ENCODE measurements at places on chromosomes 6 and 20.

DNA sequence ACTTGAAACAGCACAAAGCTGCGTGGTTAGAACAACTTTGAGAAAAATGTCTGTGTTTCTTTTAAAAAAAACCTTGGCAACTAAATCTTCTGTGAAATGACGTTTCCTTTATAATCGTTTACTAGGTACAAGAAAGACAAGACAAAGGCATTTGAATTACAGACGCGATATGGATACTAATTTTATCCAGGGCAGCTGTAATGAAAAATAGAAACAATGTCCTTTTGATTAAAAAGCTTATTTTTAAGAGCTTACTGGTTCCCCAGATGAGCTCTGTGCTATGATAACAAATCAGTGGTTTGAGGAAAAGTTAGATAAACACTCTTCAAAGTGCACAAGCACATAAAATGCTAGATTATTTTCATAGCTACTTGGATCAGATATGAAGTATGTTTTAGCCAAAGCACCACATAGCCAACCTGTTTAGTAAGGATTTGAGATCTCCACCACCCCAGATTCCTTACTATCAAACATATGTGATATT lies 1.6 kb upstream of the SYNCRIP start:
- no peak for DNase-seq

DNA sequence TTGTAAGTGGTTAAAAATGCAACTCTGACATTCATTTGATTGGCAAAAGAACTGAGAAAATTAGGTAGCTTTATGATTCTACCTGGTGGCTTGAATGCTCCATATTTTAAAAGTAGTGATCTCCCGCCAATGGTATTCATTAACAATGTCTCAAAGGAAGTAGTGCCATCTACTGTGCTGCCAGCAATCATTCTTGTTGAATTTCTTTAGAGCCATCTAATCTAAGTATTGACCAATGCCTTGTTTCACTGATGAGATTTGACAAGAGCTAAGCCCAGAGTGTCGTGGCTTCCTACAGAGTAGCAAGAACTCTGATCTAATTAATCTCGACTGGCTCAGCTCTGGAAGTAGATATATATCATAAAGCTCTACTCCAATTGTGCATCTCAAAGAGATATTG lies 696.7 kb downstream of the C6orf118 start:
- DNase-seq = no peak

DNA sequence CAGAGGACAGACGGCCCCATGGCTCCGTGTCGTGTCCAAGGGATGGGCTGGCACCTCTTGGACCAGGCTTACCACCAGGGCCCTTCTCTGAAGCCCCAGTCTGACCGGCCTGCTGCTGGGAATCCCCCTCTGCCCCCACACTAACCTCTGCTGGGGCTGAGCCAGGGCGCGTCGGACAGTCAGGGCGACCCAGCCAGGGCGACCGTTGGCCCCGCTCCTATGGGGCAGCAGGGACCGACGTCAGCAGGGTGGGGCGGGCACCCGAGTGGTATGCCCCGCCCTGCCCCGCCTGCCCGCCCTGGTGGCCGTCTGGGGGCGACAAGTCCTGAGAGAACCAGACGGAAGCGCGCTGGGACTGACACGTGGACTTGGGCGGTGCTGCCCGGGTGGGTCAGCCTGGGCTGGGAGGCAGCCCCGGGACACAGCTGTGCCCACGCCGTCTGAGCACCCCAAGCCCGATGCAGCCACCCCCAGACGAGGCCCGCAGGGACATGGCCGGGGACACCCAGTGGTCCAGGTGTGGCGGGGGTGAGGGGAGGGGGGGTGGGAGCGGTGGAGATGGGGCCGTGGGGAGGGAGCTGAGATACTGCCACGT lies at the start of gene SLC17A9:
SLC17A9 (plus strand) TSS at position 337 of the 595 bp plus-strand sequence; CDS start at position 459, 122 bp downstream.
- DNase-seq = peak; percentile 87

DNA sequence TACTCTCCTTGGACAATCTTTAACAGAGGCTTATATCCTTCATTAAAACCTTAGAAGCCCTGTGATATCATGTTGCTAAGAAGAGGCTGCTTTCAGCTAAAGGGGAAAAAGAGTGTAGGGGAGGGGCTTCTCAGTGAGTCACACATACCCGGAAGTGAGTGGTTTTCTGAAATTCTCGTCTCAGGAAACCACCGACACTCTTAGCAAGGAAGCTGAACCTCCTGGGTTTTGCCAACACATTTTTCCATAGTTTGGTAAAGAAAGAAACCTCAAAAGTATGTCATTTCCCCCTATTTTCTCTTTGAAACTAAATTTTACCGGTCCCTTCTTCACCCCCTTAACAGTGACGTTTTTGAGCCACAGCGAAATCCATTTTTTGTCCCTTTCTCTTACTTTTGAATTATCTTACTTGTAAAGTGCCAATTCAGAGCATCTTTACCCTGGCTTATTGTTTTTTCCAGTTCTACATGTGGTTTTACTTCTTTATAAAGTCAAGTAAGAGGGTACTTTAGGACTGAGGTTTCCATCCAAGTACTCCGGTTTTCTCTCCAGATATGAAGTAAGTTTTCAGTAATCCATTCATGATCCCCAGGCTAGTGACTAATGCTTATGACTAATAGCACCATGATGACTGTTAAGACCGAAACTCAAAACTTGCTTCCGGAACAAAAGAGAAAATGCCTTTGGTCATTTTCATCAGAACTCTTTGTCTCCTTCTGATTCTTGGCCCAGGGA lies 219.3 kb downstream of the ARHGAP18 start:
- DNase-seq = no peak

DNA sequence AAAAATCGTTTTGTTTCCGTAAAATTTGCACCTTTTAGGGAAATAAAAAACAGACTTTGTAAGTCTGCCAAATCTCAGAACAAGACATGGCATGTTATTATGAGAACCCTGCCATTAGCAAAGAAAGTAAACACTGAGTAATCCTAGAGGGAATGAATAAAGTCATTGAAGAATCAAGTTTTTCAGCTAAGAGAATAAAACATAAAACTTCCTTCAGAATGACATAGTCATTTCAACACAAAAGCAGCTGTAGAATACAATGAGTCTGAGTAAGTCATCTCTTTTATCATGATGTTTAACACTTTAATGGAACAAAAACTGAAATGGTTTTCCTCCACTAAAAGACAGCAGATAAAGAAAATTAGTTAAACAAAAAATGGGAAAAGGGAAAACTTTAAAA lies 10.3 kb upstream of the DST start:
- DNase-seq = no peak

- no peak for DNase-seq
Measured at GRCh38 chr20:20017844-20018185, 653 bp downstream of the NAA20 start.

DNA sequence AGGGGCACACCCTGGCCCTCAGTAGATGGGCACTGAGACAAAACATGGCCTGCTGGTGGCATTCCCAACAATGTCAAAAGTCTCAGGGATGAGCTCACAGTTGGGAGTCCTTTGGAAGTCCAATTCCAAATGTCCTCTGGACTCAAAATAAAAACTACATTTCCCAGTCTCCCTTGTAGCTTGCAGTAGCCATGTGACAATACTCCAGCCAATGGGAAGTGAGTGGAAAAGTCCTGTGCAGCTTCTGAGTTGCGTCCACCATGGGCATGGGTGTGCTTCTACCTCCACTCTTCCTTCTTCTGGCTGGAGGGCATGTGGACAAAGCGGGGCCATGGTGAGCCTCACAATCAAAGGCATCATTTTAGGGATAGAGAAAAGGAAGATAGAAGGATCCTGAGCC lies 5.8 kb upstream of the ADAM33 start:
- no peak for DNase-seq

DNA sequence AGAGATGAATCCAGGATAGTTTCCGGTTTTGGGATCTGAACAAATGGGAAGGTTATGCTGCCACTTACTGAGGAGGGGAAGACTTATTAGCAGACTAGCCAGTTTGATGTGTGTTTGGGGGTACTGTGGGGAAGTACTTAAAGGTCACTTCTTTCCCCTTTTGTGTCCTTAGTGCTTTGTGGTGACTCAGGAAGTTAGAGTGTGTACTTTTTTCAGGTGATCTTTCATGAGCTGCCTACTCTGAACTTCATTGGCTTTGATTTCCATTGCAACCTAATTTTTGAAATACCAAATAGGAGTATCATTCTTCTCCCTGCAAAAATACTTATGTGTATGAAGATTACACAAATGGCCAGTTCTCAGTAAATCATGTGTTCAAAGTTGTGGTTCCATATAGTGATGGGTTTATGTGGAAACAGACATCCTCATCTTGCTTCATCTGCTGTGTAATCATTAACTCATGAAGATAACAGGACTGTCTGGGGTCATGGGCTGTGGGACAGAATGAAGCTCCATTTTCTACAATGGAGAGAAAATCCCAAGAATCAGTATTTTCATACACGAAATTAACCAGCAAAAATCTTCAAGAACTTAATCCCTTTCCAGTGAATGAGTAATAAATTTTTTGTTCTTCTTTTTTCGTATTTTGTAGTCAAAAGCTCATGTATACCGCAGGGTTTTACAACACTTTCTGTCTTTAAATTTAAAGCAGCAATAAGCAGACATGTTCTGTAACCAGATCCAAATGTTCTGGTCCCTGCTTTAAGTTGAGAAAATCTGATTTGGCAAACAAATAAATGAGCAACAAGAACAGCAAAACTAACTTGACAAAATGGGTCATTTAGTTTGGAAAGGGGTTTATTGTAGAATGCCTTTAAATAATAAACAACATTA lies 272.2 kb upstream of the FLRT3 start:
- DNase-seq = no peak

DNA sequence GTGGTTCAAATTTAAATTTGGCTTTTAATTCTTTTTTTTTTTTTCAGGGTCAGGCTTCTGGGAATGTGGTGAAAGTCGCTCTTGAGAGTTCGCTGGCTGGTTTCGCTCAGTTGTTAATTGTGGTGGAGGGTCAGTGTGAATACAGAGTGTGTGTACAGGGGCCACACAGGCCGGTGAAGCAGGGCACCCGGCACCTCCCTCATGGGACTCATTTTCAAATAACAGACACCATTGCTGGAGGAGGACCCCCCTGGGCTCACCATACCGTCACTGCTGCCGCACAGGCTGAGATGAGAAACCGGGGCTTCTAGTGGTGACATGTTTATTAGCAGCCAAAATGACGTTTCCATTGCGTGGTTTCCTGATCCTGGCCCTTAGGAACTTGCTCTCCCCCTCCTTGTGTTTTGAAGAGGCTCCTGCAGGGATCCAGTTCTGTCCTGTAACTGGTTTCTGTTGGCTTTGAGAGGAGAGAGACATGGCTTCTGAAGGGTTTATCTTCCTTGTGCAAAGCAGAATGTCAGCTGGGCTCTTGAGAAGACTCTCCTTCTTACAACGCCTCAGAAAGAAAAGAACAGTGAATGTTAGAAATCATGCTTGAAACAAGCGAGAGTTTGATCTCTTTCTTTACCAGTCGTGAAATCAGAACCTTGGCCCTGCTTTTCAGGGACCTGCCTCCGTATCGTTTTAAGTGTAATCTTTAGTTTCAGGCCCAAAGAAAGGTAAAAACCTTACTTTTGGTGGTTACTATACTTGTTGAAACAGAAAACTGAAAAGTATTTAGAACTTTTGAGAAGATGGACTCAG lies 37.8 kb downstream of the DUSP22 start:
- DNase-seq = no peak

GRCh38 chr6:90460051-90460450 lies 126.8 kb downstream of the MAP3K7 start:
- DNase-seq = no peak

DNA sequence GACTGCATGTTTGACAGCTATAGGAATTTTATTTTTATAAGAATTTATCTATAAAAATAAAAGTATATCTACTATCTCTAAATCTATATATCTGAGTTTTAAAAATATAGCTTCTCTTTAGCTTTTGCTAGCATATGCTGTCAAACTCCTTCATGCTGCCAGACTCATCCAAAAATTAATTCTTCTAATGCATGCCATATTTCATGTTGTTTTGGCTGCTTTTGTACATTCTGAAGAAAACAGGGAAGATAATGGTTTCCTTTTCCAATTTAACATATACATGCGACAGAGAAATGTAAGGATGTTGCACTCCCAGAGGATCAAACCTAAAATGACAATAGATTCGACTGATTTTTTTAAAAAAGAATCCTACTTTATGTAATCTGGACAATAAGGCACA lies 577.2 kb upstream of the FLRT3 start:
- no peak for DNase-seq

GRCh38 chr6:108359901-108360882 lies 65.3 kb downstream of the AFG1L start:
- no peak for DNase-seq

DNA sequence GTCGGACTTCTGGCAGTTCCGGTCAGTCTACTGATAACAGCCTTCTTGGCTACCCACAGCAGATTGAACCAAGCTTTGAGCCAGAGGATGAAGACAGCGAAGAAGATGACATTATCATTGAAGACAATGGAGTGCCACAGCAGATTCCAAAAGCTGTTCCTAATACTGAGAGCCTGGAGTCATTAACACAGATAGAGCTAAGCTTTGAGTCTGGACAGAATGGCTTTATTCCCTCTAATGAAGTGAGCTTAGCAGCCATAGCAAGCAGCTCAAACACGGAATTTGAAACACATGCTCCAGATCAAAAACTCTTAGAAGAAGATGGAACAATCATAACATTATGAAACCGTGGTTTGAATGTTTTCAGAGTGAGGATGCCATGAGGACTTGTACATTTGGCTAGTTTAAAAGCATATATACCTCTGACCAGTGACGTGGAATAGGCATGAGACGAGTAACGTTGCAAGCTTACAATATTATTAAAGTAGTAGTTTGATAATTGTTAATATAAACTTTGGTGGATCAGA lies 18.8 kb downstream of the PARD6B start:
- DNase-seq = no peak

DNA sequence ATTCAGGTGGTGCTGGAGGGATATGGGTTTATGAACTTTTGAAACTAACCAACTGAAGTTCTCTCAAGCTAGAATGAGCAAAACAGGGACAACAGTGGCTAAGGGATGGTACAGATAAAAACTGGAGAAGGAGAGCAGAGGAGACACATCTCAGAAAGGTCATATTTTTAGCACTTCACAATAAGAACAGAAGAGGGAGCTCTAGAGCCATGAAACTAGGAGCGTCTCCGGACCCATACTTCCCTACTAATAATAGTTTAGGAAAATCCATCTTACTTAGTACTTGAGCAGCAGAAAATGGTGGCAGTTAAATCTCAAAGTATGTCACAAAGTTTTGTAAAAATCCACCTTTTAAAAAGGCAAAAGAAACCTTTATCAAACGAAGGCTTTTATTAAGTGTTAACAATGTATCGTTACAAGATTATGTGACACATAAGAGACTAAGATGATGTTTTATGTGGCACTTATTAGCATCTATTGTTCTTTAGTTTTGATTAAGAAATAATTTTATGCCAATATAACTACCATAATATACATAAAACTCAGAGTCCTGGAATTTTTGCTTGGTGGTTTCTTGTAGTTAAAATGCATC lies 278.6 kb downstream of the TBC1D32 start:
- no peak for DNase-seq

- DNase-seq = no peak
Measured at GRCh38 chr20:14361509-14362345, 24.3 kb upstream of the FLRT3 start.

DNA sequence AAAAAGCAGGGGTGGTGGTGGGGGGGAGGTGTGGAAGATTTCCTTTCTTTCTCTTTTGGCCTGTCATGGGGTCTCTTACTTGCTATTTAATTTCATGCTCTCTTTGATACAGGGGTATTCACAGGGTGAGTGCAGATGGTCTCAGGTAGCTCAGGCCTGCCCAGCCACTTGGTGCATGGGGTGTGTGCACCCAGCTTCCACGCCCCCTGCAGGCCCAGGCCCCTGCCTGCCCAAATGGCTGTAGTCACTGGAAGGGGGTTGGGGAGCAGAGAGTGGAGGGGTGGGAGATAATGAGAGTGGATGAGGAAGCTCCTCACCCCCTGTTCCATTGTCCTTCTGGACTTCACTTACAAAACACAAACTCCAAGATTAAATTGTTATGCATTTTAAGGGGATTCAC lies 133.6 kb upstream of the SGK1 start:
- peak; percentile 59 for DNase-seq

All from H9 (cell line).